ENCODE measurements at places on chromosomes 5 and 9.

GRCh38 chr9:34179213-34180136 is 632 bp downstream of the UBAP1 start:
- no peak for DNase-seq

- peak; percentile 8 for DNase-seq
Measured at GRCh38 chr9:137411645-137412380, 11.1 kb downstream of the EXD3 start.

GRCh38 chr5:160702311-160702803 is 149.7 kb downstream of the ATP10B start:
- DNase-seq: no peak

DNA sequence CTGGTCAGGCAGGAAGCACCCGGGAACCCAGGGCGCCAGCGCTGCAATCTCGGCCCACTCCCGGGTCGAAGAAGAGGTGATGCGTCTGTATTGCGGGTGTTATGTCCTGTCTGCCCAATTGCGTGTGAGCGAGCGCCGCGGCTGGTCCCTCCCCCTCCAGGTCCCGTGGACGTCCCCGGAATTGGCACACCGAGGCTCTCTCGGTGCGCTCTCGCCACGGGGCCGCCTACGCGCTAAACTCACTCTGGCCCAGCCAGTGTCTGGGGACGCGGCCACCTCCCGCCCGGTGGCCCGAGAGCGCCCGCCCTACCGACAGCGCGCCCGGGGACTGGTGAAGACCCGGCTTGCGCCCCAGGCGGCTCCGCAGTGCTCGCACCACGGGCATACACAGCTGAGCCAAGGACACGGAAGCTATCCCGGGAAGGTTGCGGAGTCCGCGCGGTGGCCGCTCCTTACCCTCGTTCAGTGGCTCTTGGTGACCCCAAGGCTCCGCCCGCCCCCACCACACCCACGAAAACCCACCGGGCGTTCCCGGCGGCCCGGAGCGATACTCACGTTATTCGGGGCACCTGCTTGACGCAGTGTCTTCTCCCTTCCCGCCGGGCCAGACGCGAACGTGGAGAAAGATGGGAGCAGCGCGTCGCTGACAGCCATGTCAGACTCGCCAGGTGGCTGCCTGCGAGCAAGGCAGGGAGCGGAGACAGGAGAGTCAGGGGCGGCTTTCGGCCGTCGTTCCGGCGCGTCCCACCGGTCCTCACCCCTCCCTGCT is 1.0 kb downstream of the KLF4 start:
- DNase-seq: no peak
